ENCODE measurements at places on chromosomes 16 and 17.

DNA sequence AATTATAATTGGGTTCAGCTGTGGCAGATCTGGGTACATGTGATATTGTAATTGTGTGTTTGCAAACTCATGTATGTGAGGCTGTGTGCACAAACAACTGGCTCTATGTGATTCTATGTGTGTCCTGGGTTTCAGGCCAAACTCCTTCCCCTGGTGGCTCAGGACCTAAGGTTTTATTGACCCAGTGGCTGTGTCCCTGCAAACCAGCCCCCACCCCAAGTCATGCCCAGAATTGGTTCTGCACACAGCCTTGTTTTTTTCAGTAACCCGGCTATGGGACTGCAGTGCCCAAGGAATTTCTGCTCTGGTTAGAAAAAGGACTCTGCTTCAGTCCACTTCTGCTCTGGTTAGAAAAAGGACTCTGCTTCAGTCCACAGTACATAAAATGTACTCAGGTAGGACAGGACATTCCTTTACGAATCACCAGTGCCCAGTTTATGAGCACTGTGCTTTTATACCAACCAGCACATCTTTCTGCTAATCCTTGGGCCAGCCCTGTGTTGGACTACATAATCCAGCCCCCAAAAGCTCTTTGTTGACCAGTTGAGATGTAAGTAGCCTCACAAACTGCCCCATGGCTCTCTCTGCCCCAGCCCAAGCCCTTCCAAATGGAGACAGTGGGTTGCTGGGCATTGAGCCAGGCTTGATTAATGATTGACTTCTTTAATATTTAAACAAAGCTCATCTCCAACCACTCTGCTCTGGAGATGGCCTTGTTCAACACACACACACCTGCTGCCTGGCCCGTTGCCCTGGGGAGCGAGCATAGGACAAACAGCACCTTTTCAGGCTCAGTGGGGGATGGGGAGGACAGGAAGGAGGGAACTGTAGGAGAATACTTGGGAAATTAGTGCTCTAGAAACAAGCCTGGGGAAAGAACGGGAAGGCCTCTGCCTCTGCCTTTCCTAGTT is 2.9 kb upstream of the KCNH6 start:
- DNase-seq: no peak

DNA sequence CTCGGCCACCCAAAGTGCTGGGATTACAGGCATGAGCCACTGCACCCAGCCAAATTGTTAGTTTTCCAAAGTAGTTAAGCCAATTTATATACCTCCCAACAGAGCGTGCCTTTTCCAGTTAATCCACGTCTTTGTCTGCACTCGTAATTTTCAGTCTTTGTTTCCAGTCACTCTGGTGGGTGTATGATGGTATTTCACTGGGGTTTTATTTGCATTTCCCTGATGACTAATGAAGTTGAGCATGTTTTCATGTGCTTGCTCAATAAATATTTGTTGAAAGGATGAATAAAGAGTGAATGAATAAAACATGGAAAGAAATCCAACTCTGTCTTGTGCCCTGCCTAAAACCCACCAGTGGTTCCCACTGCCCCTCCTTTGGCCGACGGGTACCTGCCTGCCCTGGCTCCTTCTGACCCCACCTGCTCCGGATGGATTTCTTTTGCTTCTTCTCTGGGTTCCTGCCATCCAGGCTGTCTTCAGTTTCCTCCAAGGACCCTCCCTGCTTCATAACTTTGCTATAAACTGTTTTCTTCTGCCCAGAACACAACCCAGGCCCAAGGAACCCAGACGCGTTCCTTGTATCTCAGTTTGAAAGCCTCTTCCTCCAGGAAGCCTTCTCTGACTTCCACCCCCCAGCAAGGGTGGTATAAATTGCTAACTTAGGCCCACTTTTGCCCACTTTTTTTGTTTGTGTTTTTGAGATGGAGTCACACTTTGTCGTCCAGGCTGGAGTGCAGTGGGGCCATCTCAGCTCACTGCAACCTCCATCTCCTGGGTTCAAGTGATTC is 3.0 kb upstream of the ABCC1 start:
- no peak for DNase-seq

DNA sequence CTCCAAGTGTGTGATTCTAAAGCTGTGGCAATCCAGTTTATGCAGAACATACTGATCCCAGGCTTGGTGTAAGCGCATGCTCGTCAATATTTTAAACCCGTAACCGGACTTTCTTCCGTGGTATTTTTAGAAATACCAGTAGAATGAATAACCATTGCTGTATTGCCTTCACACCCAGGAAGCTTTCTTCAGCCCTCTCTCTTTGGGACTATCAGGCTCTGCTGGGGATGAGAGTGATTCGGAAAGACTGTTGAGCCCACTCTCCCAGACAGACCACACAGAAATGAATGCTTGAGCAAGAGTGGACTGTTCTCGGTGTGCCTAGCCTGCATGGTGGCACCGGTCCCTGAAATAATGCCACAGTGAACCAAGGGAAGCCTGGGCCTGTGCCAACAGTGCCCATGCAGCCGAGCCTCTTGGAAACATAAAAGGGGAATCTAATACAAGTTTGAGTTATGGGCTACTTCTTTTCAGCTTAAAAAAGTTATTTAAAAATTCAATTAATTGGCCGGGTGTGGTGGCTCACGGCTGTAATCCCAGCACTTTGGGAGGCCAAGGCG is 89.9 kb upstream of the ELAC2 start:
- no peak for DNase-seq

GRCh38 chr16:8583199-8583598 is 7.1 kb downstream of the TMEM114 start:
- no peak for DNase-seq

GRCh38 chr17:81240761-81241160 is 1.6 kb downstream of the NDUFAF8 start:
- DNase-seq: no peak

DNA sequence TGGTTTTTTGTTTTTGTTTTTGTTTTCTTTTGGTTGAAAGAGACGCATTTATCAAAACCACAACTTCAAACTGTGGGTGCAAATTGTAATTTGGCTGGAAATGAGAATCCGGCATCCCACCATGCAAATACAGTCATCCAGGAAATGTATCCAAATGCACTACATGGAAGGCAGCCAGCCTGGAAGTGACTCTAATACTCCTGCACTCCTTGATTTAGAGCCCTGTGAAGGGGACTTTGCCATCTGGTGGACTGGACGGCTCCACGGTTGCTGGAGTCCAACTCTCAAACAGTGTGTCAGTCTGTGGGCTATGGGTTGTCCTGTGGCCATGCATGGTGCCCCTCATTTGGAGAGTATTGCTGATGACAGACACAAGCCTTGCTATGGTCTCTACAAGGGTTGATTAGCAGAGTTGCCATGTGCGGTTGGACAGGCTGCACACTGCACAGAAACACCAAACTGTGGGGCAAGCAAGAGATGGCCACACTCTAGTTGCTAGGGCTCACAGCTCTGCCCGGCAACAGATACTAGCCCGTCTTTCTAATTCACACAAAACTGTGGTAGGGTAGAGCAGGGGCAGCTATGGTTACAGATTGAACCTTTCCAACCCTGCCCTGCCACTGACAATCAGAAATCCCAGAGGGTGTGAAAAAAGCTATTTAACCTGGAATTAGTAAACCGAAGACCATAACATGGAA is 62.4 kb downstream of the VAT1L start:
- no peak for DNase-seq

- DNase-seq: no peak
Measured at GRCh38 chr16:57331355-57331754, 27.2 kb upstream of the CCL22 start.

GRCh38 chr17:43644081-43644480 is 17.6 kb downstream of the MEOX1 start:
- no peak for DNase-seq

DNA sequence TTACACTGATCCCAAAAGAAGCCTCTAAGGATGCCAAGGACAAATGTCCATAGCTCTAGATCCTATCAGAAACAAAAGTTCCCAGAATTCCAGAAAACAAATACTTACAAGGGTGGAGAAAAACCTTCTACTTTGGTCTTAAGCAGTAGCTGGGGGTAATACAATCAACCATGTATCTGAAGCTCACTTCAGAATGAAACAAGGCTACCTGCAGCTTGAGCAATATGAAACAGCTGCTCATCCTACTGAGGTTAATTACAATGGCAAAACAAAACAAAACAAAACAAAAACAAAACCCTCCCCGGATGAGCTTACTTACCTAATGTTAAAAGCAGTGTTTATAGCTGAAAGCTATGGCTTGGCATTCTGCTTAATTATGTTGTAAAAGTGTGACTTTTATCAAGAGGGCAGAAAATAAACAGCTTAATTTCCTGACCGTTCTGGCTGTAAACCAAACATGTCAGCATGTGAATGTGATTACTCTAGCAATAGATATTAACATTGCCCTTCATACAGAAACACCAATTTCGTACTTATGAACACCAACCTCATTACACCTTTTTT is 10.5 kb downstream of the PDZD9 start:
- no peak for DNase-seq

GRCh38 chr16:12543700-12544476 is 259.8 kb downstream of the CPPED1 start:
- DNase-seq: no peak

DNA sequence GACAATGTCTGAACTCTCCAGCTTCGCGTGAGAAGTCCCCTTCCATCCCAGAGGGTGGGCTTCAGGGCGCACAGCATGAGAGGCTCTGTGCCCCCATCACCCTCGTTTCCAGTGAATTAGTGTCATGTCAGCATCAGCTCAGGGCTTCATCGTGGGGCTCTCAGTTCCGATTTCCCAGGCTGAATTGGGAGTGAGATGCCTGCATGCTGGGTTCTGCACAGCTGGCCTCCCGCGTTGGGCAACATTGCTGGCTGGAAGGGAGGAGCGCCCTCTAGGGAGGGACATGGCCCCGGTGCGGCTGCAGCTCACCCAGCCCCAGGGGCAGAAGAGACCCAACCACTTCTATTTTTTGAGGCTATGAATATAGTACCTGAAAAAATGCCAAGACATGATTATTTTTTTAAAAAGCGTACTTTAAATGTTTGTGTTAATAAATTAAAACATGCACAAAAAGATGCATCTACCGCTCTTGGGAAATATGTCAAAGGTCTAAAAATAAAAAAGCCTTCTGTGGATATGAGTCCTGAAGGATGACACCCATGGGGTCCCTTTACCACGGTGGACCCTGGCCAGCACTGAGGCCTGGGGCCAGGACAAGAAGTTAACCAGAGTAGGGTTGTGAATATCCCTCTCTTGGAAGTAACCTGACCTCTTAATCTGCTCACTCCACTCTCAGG is 10.5 kb upstream of the ITGAD start:
- DNase-seq: peak; percentile 42

DNA sequence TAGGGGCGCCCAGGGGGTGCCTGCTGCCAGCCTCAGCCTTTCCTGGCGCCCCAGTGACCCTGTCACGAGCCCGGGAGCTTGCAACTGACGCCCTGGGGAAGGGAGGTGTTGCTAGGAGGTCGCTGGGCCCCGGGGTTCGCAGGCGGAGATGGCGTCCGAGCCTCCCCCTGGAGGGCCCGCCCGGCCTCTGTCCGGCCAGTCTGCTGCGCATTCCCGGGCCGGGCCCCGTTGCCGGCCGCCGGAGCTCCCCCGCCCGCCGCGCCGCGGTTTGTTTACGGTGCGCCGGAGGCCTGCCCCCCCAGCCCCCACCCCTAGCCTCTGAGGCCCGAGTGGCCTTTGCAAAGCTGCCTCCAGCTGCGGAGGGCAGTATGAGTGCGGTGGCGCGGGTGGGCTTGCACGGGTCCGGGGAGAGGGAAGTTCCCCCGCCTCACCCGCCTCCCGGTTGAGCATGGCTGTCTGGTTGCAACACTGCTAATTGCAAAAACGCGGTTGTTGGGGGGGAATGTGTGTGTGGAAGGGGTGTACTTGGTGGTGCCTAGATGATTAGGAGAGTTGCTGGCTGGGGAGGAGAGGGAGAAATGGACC is 514 bp downstream of the THRA start:
- DNase-seq: no peak
